ENCODE measurements at places on chromosomes 11 and 22.

DNA sequence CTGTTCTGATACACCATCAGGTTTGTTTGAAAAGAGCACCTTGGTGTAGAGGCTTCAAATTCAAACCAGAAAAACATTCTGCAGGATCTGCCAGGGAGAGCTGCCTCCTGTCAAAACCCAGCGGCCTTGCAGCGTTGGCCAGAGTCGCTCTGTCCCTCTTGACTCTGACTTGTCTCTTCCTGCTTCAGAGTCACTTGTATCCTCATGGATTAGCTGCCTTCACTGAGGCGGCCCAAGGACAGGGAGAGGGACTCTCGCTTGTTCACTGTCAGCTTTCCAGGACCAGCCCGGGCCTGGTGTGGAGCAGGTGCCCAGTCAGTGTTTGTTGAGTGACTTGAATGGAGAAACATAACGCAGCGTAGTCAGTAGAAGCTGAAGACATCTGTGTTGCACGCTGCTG is 18.0 kb downstream of the TBC1D22A start:
- DNase-seq = no peak

- no peak for DNase-seq
Measured at GRCh38 chr11:76806608-76807205, 23.6 kb downstream of the TSKU start.

DNA sequence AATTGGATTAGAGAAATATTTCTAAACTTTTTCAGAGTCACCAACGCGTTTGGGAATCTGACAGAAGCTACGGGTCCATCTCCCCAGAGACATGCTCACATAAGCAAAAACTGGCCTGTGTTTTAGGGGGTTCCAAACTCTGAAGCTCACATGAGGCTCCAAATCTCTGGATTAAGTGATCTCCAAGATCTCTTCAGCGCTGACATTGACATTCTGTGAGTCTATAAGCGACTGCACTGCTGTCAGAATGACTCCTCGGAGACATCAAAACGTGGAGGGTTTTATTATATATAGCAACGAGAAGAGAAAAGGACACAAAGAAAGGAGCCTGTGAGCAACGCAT is 642 bp upstream of the SIK2 start:
- no peak for DNase-seq

GRCh38 chr11:86537541-86538222 is 134.7 kb downstream of the ME3 start:
- no peak for DNase-seq

Data from Panc1 (cell line).